ENCODE measurements at places on chromosomes 1 and 21. TPM values are rescaled to one million over a fixed set of nuclear protein-coding genes. Genes with fewer than 3 reads are reported as not detected.

TPTE gene
- 0.43 TPM for total RNA-seq

- peak; percentile 19 for DNase-seq
Observed at GRCh38 chr21:45562965-45563364, 20.7 kb upstream of the SLC19A1 start.

DNA sequence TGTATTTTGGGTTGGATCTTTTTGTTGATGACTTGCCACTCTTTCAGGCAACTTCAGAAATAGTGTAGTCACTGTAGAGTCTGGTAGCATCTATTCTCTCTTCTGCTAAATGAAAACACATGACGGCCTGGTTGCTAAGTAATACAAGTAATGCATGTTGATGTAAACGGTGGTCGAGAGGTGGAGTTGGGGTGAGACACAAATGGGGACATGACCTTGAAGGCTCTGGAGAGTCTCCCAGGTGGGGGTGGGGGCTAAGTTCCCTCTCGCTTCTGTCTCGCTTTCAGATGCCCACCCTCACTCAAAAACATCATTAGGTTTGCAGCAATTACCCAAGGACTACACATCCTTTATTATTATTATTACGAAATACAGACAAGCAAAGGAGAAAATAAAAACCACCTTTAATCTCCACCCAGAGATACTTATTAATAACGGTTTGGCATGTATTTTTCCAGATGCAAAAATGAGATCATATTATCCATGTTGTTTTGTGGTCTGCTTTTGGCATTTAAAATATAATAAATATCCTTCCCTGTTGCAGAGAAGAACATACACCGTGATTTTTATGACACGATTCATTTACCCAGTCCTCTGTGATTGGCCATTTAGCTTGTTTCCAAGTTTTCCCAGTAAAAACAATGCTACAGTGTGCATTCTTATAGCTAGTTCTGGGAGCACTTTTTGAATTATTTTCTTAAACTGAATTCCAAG lies 138.1 kb downstream of the MIS18A start:
- no peak for DNase-seq

DNA sequence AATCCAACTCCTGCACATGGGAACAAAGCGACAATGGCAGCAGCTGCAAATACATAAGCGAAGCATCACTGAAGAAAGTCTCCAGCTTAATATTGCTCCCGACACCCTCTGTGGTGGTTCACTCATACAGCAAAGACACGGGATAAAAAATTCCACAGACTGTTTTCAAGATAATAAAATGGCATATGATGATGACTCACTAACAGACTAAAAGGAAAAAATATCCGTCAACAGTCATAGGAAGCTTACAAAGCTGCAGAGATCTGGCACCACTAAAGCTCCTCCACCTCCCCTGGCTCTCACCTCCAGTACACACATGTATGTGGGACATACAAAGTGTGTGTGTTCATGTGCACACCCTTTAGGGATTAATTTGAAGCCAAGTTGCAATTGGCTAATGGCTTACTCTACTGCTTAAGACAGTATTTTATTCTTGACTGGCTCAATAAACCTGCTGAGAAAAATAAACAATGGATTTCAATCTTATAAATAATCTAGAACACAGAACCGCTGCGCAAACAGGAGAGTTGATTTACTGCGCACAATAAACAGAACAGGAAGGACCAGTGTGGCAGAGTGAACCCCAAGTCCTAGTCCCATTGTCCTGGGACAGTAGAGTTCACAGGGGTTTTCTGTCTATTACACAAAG lies 94.4 kb downstream of the SLC45A1 start:
- DNase-seq: peak; percentile 96

DNA sequence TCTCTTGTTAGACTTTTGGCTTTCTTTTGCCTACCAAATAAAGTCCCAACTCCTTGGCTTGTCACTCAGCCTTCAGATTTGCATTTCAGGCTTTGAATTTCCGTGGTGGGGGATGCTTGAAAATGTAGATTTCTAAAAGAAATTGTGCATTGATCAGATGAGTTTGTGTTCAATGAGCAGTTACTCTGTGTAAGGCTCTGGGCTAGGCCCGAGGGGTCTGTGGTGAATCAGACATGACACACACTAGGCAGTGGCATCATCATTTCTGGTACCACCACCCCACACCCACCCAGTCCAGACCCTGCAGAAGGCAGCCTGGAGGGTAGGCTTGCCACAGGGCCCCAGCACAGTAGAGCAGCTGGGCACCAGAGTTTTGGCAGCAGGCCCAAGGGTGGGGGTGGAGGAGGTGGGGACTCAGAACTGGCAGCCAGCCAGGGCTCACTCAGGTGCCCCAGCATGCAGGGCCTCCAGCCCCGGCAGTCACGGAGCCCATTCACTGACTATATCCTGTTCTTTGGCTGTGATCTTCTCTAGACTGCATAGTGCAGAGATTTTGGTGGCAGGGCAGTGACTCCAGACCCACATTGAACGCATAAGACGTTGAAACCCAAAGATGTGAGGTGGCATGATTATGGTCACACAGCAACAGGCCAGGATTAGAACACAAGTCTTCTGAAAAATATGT lies 97.2 kb upstream of the ARTN start:
- no peak for DNase-seq

DNA sequence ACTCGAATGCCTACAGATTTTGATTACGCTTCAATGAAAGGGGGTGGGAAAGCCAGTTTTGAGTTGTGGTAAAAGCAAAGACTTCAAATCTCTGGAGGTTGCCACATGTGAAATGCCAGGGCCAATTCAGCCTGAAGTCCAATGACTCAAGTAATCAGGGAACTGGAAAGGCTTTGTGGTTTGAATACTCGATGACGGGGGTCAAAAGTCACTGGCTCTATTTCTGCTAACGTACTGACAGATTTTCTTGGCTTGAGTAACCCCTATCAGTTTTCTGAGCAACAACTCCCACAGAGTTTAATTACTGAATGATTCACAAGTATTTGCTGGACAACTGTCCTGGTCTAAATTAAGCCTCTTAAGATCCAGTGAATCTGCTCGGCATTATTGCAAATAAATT lies 152.2 kb downstream of the SIPA1L2 start:
- peak; percentile 93 for DNase-seq

- DNase-seq: no peak
Observed at GRCh38 chr1:231395998-231396390, 26.1 kb downstream of the EGLN1 start.
